ENCODE measurements at places on chromosomes 1 and 21.

- no peak for DNase-seq
Observed at GRCh38 chr1:51019811-51020210, 49.8 kb downstream of the CDKN2C start.

DNA sequence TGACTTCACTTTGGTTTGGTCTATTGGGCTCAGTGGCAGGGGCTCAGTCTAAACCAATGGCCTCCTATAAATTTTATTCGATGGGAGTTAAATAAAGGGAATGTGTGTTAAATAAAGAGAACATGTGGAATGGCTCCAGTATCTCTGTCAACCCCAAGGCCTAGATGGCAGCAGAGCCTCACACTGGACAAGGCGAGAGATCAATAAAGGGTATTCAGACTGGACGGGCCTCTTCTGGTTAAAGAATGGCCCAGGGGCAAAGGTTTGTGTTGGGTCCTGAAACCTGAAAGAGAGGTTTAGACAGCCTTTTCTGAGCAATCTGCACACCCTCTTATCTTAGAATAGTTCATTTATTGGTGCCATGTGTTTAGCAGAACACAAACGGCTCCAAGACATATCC lies 34.7 kb downstream of the SH3BP5L start:
- no peak for DNase-seq

DNA sequence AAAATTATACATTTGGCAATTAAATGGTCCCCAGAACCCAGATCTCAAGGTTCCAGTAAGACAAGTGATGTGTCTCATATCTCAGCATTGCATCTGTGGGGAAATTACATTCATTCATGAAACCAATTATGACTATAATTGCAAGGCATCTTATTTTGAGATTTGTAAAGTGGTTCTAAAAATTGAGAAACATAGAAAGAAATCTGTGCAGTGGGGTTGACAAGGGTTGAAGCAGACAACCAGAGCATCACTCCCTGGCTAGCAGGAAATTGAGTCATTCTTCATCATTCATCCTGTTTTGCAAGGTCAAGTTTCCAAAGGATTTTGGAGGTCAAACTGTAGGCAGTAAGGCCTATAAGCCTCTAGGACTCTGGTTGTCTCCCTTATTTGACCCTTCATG lies 25.1 kb upstream of the MROH9 start:
- no peak for DNase-seq

- no peak for DNase-seq
Observed at GRCh38 chr1:66929146-66929688, 4.4 kb downstream of the MIER1 start.

DNA sequence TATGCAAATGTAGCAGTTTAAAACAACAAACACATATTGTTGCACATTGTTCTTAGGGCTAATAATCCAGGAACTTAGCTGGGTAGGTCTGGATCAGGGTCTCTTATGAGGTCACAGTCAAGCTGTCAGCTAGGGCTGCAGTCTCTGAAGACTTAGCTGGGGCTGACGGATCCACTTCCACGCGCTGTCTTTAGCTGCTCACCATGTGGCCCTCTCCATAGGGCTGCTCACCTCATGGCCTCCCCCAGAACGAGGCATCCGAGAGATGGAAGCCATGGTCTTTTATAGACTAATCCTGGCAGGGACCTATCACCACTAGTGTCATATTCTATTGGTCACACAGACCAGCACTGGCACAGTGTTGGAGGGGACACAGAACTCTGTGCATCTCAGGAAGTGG lies 8.7 kb upstream of the OXCT2 start:
- DNase-seq = no peak

DNA sequence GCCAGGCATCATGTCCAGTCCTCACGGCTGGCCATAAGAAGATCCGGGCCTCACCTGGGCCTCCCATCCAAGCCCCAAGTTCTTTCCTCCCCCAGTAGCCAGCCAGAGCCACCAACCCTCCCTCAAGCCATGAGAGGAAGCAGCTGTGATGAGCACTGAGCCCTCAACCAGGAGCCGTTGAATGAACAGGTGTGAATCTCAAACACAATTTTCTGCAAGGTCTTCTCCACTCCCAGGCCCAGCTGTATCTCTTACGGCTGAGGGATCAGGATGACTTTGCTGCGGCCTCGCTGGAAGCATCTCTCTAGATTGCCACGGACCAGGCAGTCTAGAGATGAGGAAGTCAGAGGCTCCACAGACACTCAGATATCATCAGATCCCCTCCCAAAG lies 9.8 kb upstream of the CLDN14 start:
- no peak for DNase-seq

GRCh38 chr1:31681415-31681814 lies 22.4 kb downstream of the COL16A1 start:
- DNase-seq = no peak

DNA sequence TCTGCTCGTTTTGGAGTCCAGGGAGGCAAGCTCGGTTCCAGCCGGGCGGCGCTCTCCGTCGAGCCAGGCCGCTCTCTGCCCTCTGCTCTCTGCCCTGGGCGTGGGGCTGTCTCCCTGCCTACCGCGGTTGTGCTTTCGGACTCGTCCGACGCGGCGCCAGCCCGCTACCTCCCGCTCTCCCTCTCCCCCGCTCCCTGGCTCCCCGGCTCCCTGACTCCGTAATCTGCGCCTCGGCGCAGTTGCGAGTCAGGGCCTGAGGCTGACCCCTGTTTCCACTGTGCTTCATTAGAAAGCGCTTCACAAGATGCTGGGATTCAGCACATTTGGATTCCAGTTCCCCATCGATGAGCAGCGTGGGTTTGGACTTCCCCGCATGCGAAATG lies 2.2 kb downstream of the SOX13 start:
- peak; percentile 58 for DNase-seq

DNA sequence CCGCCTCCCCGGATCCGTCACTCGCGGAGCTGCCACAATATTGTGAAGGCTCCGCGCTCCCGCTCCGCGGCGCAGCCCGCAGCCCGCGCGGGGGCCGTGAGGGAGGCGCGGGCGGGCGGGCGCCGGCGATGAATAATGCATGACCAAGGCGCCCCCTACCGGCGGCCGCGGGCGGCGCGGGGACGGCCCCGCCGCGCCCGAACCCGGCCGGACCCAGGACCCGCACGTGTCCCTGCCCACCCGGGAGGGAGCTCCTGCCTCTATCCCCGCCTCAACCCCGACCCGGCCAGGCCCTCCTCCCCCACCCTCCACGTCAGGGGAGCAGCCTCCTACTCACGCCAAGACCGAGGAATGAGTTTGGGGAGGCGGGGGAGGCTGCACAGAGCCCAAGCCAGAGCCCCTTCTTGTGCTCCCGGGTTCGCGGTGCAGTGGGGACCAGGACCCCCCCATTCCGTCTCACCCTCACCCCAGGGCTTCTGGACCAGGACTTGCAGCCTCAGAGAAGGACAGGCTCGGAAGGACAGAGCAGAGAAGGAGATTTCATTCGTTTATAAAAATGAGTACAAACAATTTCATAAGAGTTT lies 70.8 kb upstream of the CASZ1 start:
- DNase-seq = peak; percentile 79

- DNase-seq = no peak
Observed at GRCh38 chr1:36984026-36984425, 50.3 kb downstream of the GRIK3 start.

DNA sequence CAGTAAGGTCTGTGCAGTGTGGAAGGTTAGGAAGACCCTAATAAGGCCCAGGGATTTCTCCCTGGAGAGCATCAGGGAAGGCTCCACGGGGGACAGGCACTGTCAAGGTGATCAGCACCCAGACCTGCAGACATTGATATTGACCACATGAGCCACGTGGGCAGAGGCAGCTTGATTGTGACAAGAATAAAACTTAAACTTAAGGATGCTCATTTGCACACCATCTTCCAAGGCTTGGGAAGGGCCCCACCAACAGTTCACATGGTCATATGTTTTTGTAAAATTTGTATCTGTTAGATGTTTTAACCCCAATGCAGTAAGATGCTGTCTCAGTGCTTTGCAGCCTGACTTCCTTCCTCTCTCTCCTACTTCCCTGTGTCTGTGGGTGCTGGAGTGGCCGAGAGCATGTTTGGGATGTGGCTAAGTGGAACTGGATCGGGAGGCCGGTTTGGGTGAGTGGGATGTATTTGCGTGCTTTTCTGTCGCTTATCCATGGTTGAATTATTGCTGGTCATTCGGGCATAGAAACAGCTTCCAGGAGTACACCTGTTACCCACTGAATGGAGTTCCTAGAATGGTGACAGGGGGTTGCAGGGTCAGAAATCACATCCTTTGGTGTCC lies 49.8 kb upstream of the OLIG2 start:
- DNase-seq = no peak

- DNase-seq = no peak
Observed at GRCh38 chr1:34771573-34772371, 9.2 kb upstream of the GJB3 start.

DNA sequence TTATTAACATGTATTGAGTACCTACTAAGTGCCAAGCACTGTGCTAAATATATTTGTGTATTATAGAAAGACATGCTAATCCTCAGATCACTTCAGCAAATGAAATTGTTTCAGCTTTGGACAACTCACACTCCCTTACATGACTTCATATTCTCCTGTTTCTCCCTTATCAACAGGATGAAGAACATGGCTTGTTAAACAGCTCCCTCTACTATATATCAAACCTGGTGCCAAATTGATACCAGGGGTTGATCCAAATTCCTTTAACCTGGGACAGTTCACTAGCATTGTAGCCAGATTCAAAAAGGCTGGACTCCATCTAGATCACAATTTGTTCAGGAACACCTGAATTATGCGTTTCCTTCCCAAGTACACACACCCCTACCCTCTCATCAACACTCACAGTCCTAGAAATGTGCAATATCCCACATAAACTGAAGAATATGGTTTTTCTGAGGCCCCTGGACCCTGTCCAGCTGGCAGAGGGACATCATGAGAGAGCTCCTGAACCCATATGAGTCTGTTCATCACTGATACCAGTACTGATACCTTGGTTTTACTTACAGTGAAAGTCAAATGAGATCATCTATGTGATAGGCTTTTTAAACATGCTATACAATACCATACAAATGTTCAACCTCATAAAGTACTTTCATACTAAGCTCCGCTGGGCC lies 47.0 kb upstream of the PALMD start:
- DNase-seq = no peak

GRCh38 chr21:33550772-33551660 lies 8.2 kb downstream of the SON start:
- no peak for DNase-seq

Data from right forelimb (tissue), 1 donor.